ENCODE measurements at places on chromosomes 3 and 15.

DNA sequence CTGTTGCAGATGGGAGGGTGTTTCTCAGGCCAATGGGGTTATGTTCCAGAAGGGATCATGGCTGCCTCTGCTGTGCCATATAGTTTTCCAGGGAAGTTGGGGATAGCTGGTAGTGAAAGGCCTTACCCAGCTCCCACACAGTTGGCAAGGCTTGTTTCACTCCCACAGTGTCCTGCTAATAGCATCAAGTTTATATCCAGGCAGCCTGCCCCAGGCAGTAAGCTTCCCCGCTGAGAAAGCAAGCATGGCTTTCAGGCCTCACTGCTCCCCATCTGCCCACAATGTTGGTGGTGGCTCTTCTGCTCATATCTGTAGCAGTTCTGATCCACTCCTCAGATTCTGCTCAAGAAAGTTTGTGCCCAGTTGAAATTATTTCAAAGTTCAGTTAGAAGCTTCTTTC lies 50.9 kb upstream of the DCBLD2 start:
- no peak for DNase-seq

DNA sequence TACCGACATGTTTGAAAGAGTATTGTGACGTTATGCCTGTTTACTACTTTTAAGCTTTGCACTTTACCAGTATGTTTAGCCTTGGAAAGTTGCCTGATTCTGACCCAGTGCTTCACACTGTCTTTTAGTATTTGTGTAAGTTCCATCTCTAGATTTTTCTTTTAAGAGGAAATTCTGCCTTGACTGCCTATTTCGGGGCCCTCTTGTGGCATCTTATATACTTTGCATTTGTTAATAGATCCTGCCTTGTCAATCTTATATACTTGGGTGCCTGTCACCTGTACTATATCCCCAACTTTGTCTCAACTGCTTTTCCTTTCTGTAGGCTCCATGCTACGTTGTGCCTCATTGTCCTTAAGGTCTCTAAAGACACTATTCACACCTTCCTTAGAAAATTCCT lies 244.6 kb downstream of the STXBP5L start:
- DNase-seq: no peak

GRCh38 chr3:89335693-89336092 lies 228.3 kb downstream of the EPHA3 start:
- no peak for DNase-seq

DNA sequence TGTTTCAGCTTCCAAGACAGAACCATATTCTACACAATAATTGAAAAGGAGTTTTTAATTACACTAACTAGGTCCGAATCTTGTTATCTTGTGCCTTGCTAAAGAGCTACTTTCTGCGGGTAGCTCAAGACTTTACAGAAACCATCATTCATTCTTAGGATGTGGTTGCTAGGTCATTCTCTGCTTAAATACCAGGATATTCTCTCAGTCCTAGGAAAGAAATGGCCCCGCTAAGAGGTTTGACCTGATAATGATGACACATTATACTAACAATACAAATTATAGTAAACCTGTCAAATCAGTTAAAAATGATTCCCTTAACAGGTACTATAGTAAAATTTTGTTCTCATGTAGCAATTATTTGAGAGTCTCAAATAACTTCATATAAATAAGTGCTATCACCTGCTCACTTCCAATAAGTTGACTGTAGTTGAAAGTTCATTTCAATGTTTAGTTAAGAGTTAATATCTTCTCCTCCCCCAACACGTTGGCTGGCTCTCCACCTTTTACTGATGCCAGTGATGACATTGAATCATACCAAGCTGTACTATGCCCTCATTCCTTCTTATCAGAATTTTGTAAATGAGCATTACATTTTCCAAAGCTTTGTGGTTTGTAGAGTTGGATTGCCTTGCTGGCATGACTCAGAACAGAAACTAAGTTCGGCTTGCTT lies 3.6 kb upstream of the C3orf85 start:
- no peak for DNase-seq

- no peak for DNase-seq
Measured at GRCh38 chr3:127255516-127255915, 32.3 kb downstream of the PRR20G start.

DNA sequence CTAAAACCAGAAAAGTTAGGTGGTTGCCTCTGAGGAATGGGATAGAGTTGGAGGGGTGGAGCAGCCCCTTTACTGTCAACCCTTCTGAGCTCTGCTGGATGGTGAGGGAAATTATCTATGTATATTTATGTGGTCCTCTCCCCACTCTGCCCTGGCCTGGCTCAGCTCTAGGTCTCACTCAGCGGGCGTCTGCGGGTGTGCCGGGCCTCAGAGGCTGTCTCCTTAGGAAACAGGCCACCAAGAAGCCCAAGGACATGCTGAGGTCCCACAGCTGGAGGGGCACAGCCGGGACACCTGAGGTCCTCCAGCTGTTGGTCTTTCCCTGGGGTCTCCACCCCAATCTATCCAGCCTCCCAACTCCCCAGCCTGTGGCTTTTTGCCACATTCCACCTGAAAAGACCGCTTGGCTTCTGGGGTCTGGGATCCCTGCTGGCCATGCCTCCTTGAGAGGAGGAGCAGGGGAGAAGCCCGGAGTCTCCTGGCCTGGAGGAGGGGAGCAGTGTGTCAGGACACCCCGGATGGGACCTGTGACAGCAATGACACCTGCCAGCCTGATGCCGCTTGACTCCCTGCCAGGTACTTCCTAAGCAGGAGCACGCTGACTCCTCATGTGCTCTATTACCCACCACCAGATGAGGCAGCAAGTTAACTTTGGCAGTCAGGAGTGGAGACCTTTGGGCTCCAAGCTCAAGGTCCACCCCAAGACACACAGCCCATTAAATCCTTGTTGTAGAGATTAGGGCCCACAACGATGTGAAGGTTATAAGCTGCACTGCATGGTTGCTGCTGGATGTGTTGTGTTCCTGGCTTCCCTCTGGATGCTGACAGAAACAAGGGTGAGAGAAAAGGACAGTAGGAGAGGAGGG lies at the start of gene SLC28A1:
SLC28A1 (plus strand) TSS at position 747 of the 866 bp plus-strand sequence. CDS start 3,099 bp downstream, outside the sequence.
- no peak for DNase-seq

DNA sequence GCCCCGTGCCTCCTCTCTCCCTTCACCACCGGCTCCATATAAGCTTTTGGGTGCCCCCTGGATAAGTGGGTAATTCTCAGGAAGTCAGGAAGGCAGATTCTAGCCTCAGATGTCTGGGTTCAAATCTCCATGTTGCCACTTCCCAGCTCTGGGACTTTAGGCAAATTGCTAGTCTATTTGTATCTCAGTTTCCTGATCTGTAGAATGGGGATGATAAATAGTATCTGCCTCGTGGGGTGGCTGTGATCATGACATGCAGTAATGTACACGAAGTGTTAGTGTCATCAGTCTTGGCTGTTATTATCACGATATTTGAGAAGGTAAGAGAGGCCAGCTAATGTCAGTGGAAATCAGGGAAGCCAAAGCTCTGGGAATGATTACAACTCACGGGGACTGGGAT lies 43.3 kb downstream of the MUC4 start:
- DNase-seq: no peak

DNA sequence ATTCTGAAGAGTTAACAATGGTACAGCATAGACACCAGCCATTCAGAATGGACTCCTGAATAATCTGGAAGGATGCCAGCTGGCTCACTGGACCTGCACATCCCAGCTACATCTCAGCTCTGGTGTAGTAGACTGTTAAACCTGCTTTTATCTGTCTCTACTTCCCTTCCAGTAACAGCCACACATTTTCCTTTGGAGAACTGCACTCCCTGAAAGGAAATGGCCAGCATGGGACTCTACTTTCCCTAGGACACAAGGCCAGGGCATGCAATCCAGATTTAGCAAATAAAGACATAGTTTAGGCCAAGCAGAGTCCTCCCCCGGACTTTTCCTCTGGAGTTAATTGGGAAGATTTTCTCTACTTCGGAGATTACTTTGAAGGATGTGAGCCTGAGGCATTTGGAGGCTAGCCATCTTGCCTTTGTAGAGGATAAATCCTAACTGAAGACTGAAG lies 82.7 kb upstream of the TCF12 start:
- no peak for DNase-seq
